ENCODE measurements at places on chromosomes 6 and 20.

- peak; percentile 71 for ATAC-seq
Observed at GRCh38 chr6:43455531-43456428, at the start of gene DLK2. TSS of gene DLK2 (minus strand) at chr6:43455548. CDS start at chr6:43454825, 723 bp downstream.

GRCh38 chr20:24612799-24613775, 143.7 kb downstream of the SYNDIG1 start:
- ATAC-seq: no peak

DNA sequence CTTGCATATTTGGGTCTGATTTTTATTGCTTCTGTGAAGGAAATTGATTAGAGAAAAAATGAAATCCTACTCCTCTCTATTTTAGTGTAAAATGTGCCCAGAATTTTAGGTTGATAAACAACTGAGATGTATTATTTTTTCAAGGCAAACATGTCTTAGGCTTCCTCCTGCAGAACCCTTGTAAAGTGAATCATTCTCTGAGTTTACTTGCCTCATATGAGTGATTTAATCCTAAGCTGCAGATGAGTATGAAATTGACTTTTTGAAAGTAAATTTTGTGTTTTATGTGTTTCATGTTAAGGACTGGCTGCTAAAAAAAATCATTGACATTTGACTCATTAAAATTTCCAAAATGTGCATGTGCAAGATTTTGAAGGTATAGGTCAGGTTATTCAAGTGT, 138.5 kb upstream of the PHACTR1 start:
- no peak for ATAC-seq

DNA sequence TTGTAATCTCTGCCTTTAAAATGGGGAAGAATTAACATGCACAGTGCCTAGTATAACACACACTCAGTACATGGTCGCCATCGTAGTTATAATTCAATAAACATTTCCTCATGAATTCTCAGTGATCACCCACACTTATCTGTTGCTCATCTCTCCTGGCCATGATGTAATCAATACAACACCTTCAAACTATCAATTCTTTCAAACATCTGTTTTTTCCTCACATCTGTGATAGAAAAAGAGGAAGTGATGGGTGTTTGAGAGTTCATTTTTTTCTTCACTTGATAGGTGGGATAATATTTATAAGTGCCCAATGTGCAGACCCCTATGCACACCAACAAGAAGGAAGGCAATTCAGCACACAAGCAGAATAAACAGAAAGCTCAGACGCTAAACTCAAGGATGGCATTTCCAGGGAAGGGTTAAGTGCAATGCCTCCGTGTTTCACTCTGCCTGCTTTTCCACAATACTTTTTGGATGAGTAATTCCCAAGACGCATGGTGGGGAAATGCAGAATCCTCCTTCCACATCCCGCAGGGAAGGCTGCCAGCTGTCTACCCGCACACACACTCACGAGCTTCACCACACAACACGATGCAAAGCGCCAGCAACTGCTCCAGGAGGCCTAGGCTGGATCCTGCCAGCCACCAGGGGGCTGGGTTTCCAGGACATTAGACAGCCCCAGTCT, 100.3 kb downstream of the GMPR start:
- ATAC-seq: no peak

DNA sequence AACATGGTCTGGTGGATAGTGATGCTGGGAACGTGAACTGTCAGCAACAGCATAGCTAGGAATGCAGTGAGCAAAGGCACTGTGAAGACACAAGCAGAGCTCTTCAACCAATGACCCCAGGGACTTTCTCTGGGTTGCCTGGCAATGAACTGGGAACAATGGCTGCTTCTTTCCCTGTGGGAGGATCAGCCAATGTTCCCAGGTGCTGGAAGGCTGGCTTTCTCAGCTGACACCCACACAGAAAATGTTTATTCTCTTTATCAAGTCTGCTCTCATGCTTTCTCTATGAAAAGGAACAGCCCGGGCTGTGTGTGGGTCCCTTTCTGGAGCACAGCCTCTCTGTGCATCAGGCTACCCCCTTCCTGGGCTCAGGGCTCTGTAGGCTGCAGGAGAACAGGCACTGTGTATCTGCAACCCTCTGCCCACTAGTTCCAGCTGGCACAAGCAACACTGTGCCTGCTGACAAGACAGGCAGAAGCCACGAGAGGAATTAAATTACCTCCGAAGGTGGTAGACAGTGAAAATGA, 54.2 kb downstream of the HFE start:
- no peak for ATAC-seq

DNA sequence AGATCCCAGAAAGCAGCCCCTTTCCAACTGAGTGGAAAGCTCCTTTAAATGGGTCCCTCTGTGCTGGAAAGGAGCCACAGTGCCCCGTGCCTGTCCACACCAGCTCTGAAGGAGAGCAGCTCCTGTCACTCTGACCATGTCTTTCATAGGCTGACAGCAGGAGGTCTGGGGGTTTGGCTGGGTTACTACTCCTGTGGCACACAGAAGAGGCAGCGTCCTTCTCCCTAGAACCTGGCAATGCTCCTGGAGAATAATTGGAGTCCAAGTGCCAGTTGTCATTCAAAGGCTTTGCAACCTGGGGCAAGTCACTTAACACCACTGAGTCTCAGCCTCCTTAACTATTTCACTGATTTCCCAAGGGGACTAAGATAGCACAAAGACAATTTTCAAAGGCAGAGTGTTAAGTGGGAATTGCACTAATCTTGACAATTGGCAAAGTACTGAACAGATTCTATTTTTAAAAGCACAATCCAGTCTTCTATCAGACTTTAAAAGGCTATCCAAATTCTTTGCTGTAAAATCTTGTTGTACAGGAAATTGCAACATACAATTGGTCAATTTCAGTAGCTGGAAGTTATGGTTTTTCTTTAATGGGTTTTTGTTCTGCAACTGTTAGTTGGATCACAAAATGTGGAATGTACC, 457.2 kb downstream of the KIF16B start:
- ATAC-seq: no peak

GRCh38 chr6:126698732-126699240, 358.9 kb downstream of the CENPW start:
- ATAC-seq: no peak

DNA sequence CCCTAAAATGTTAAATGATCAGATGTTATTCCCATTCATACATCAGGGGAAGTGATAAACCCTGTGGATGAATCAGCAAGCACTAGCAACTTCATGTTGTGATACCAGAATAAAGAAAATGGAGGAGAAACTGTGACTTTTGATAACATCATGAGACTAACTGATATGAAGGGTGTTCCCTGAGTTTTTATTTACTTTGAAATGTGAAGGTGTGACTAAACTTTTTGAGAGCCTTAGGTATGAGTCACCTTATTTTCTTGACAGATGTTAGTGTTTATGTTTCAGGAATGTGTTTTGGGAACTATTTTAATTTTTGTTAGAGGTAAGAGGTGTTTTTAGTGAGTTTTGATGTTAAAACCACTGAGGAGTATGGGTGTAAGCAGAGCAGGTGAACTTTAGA, 4.4 kb downstream of the PARD6B start:
- no peak for ATAC-seq

- ATAC-seq: peak; percentile 33
Observed at GRCh38 chr6:139029470-139030227, 1.1 kb downstream of the ABRACL start.

- ATAC-seq: no peak
Observed at GRCh38 chr6:16306334-16306733, 67.9 kb downstream of the GMPR start.

DNA sequence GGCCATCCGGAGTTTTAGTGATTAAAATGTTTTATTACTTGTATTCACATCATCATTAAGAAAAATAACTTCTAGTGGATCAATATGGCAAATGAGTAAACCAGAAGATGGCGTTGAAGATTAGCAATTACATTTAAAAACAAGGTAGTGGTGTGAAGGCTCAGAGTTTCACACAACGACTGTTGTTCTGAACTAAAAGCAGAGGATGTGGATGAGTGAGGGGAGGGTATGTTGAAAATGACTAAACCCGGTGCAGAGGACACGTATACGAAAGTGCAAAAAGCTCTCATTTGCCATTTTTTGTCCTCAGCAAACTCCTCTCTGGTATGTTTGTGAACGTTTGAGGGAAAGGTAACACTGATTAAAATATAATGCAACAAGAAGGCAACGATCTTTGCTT, 1.9 kb upstream of the IRF4 start:
- peak; percentile 73 for ATAC-seq

DNA sequence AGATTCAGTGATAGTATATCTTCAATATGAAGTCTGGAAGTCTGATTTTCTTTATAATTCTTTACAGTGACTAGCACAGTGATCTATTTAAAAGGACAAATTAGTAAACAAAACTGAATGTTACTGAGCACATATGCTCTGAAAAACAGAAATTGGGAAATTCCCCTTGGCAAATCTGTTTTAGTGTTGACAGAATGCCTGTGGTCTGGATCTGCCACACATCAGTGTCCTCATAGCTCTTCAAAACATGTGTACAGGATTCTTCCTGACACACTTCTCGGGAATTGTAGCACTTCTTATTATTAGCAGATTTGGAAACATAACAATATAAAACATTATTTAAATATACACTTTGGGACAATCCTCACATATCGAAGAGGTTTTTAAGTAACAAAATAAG, 354.3 kb downstream of the COL12A1 start:
- ATAC-seq: no peak

DNA sequence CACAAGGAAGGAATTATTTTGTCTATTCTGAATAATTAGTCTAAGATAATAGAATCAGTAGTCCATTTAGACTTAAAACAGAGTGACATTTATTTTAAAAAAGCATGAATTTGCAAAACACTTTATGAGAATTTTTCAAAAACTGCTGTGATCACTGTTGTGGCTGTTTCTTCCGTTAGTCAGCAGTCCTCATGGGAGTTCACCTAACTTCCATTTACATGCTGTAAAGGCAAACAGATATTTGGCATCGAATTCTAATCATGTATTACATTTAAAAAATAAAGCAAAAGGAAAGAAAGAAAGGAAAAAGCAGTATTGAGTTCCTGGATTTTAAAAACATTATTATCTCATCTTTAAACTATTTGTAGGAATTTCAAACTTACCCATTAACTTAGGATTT, 111.8 kb downstream of the MTHFD1L start:
- ATAC-seq: no peak

GRCh38 chr6:37583261-37583660, 83.6 kb upstream of the CCDC167 start:
- ATAC-seq: no peak

GRCh38 chr6:146593986-146594385, 4.8 kb upstream of the ADGB start:
- ATAC-seq: no peak

DNA sequence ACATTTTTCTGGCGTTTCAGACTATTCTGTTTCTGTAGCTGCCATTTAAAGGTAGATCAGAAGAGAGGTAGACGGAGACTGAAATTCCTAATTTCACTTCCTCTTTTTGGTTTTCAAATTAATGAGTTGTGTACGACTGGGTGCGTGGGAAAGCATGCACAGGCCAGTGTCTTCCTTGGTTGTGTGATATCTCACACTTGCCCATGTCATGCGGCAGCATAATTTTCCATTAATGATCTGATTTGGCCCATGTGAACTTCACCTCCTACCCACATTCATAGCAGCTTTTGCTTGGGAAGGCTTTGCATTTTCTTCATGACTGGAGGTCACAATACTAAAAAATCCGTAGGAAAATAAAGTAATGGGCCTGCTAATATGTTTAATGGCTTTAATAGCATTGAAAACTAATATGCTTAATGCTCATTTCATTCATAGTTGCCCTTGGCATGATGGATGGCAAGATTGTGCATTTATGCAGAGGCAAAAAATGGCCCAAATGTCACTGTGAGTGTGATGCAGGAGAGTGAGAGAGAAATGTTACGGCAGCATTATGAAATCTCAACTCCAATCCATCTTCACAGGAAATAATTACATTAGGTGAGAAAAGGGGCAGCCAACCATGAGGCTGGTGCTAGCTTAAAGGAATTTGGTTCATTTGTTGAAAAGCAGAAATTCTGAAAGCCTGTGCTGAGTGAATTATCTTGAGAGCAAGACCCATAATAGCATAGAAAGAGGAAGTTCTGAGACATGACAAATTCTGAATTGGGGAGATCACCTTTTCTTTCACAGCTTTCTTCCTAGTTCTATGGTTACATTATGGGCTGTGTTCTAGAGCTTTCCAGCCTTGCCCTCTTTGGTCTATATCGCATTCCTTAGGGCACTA, 69.0 kb upstream of the UST start:
- ATAC-seq: no peak

GRCh38 chr6:129901910-129902309, 40.8 kb upstream of the TMEM244 start:
- no peak for ATAC-seq

DNA sequence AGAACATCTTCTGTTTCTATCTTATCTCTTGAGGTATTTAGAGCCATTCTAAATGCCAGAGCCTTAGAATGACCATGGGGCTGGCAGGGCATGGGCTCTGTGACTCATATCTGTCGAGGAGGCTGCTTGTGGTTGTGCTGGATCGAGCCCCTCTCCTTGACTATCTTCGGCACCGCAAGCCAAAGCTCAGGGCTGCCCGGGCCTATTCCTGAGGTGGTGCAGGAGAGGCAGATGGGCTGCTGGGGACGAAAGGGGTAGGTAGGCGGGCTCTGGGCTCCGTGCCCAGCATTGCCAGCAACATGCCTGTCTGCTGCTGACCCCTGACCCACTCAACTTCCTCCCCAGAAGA, 89.9 kb downstream of the NOL4L start:
- ATAC-seq: no peak

DNA sequence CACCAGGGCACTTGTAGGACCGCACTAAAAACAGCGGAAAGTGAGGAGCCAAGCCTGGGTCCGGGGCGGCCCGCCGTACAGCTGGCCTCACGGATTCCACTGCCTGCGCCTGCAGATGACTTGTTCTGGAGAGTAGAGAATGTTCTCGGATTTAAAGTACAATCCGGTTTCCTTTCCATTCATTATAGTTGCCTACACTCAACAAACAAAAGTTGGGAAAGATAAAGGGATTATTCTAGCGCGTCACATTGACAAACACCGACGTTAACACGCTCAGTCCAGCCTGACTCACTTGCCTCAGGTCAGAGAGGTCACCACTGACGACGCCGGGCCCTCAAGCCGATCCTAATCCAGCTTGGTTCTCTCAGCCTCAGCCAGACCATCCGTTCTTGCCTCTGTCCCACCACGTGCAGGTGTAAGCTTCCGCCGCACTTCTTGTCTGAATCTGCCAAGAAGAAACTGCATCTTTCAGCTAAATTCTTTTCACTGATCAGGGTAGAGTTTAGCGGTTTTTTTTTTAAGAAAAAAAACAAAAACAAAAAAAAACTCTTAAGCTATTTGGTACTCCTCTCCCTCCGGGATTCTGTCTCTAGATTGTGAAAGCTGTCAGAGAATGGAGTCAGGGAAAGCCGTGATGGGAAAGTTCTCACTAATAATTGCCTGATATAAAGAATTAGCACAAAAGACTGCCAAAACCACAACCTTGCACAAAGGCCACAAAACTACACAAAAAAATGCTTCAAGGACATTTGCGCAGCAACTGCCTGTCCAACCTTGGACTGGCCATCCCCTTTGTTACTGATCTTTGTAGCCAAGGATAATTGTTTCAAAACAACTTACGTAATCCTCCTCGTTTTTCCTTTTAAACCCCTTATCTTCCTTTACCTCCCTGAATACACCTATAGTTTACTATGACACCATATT, 1.1 kb upstream of the PHF10 start:
- ATAC-seq: peak; percentile 32

- ATAC-seq: no peak
Observed at GRCh38 chr6:28615955-28616747, 90.5 kb downstream of the GPX5 start.

- no peak for ATAC-seq
Observed at GRCh38 chr6:44269921-44270525, at the start of gene TMEM151B. TSS of gene TMEM151B (plus strand) at chr6:44270450. CDS start at chr6:44270743, 293 bp downstream.

GRCh38 chr6:108730635-108731515, 117.3 kb upstream of the ARMC2 start:
- no peak for ATAC-seq
